ENCODE measurements at places on chromosomes 2 and 18.

DNA sequence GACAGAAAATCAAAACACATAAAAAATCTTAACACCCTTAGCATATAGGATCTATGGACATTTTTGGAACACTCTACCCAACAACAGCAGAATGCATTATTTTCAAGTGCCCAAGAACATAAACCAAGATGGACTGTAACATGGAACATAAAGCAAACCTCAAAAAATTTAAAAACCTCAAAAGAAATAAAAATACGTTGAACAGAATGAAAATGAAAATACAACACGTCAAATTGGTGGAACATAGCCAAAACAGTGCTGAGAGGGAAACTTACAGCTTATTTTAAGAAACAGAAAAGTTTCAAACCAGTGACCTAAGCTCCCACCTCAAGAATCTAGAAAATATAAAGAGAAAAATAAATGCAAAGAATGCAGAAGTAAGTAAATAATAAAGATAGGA lies 58.3 kb upstream of the BCL2L11 start:
- no peaks in the 10 kb centered on the region for H3K4me1 ChIP-seq
- no peak for DNase-seq
- peaks cover 3% of the 10 kb centered on the region for H3K36me3 ChIP-seq

- DNase-seq = no peak
- no peak overlapping the region for H3K27ac ChIP-seq
- no peaks in the 10 kb centered on the region for H3K27me3 ChIP-seq
- H3K4me3 ChIP-seq = no peak overlapping the region
- H3K36me3 ChIP-seq = no peaks in the 10 kb centered on the region
These were observed 160.8 kb downstream of the TGIF1 start for GRCh38 chr18:3610813-3611212.

DNA sequence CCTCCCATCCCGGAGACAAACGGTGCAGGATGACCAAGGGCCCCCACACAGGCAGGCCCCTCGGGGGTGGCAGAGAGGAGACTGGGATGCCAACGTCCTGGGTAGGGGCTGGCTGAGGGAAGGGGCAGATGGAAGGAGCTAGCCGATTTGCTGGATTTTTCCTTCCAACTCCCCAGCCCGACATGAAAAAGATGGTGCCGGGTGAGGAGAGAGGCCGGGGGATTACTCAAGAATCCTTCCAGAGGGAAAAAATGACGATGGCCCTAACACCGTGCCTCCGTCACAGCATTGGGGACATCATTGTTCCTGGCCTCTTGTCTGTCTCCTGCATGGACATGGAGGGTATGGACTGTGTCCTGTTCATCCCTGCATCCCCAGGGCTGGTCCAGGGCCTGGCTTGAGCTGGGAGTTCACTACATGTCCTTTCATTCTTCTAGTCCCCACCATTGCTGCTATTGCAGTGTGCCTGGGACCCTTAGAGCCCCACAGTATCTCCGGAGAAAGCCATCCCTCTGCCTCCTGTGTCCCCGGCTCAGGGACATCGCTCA lies 217.7 kb downstream of the TNS1 start:
- H3K27ac ChIP-seq = no peak overlapping the region
- H3K27me3 ChIP-seq = no peaks in the 10 kb centered on the region
- H3K4me3 ChIP-seq = no peak overlapping the region
- peaks cover under 1% of the 10 kb centered on the region for H3K4me1 ChIP-seq

DNA sequence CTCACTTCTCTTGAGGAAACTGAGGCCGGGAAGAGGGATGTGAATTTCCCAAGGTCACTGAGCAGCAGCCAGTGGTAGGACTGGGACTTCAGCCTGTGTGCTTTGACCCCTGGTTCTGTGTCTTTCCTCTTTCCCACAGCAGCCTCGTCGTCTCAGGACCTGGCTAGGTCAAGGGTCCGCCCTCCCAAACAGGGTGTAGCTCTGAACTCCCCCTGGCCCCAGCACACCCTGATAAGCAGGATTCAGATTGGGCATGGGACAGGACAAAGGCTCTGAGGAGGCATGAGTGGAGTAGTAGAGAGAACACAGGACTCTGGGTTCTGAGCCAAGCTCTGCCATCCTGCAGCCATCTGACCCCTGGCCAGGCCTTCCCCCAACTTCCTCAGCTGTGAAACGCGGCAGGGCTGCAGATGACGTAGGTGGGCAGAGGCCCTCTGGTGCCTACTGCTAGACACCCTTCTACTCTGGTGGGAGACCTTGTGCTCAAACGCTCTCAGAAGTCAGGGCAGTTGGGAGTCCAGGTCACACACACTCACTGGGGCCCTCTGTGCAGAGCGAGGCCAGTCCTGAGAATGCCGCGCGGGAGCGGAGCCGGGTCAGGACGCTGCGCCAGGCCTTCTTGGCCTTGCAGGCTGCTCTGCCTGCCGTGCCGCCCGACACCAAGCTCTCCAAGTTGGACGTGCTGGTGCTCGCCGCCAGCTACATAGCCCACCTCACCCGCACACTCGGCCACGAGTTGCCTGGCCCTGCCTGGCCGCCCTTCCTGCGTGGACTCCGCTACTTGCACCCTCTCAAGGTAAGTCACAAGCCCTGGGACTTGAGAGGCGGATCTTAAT lies 984 bp downstream of the TCF23 start:
- H3K27me3 ChIP-seq = no peaks in the 10 kb centered on the region
- H3K4me3 ChIP-seq = no peak overlapping the region
- DNase-seq = no peak
- no peaks in the 10 kb centered on the region for H3K36me3 ChIP-seq
- peak overlapping the region; percentile 47 for H3K27ac ChIP-seq

DNA sequence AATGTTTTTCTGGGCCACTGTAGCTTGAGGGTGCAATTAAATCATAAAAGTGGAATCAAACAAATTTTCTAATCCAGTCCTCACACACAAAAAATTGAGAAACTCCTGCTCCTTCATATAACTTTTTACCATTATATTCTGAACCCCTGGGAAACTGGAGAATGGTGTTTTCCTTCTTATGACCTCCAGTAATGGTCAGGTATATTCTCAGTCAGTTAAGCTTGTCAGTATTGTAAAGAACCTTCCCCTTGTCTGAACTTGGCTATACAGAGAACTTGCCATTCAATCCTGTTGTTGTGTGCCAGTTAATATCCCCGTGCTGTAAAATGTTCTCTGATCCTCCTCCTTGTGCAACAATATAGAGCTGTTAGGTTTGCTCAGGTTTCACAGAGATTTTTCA lies 39.5 kb downstream of the ZNF804A start:
- H3K27me3 ChIP-seq = no peaks in the 10 kb centered on the region
- H3K36me3 ChIP-seq = no peaks in the 10 kb centered on the region
- H3K4me1 ChIP-seq = no peaks in the 10 kb centered on the region
- no peak overlapping the region for H3K4me3 ChIP-seq
- H3K27ac ChIP-seq = no peak overlapping the region
- no peak for DNase-seq

DNA sequence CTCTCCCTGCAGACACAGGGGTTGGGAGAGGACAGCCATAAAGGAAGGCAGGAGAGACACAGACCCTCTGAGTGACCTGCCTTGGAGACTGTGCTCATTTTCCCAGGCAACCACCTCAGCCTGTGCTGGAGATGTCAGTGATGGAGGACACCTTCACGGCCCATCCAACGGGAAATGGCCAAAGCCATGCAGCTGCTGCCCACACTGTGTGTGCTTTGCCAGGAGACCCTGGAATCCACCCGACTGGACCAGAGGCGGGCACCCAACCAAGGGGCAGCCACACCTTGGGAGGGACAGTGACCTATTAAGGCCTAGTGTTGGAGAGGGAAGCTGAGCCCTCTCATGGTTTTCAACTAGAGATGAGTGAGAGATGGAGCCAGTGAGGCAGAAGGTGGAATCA lies 192.5 kb downstream of the SMAD2 start:
- no peaks in the 10 kb centered on the region for H3K27me3 ChIP-seq
- H3K36me3 ChIP-seq = no peaks in the 10 kb centered on the region
- DNase-seq = no peak
- no peak overlapping the region for H3K27ac ChIP-seq
- no peak overlapping the region for H3K4me3 ChIP-seq

DNA sequence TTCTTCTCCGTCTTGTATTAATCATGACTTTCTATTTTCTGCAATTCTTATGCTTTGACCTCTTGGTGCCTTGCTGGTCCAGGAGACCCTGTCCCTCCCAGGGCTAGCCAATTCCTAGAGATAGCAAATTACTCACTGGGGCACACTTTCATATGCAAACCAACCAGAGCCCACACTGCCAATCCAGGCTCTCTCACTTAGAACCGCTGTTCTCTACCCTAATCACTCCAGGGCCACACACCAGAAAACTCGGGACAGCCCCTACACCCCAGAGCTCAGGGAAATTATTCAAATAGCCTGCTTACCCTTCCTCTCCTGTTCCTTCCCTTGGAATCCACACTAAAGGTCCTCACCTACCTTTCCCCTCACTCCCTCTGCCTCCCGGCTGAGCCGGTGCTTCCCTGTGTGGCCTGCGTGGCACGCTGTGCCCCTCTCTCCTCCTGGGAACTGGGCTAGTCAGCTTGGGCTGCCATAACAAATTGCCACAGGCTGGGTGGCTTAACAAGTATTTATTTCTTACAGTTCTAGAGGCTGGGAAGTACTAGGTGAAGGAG lies 41.7 kb downstream of the VWA3B start:
- no peaks in the 10 kb centered on the region for H3K4me1 ChIP-seq
- H3K27ac ChIP-seq = no peak overlapping the region
- no peak overlapping the region for H3K4me3 ChIP-seq
- H3K36me3 ChIP-seq = no peaks in the 10 kb centered on the region

DNA sequence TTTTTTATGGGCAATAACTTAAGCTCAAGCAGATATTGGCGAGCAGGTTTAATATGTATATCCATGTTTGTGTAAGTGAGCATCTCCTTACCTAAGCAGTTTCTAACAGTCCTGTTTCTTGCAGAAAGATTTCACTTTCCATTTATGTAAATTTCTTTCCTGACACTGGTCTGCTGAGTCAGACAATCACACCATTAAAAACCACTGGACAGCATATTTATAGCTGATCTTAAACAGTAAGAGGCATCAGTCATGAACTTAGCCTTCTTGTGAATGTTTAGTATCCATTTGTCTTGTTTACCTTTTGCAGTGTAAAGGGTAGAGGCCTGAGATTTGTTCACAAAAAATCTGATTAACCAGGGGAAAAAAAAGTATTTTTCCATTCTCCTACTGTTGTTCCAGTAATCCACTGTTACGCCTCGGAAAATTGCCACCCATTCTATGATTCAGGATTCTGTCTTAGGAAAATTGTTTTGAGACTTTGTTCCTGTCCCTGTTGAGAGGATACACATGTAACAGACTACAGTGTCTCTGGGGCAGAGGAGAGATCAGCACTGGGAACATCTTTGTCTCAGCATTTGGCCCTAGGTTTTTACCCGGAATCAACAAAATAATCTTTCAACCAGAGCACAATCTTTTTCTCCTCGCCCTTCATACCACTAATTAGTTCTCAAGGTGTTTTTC lies 521.0 kb upstream of the NRP2 start:
- no peaks in the 10 kb centered on the region for H3K27me3 ChIP-seq
- H3K4me3 ChIP-seq = no peak overlapping the region
- no peak for DNase-seq

DNA sequence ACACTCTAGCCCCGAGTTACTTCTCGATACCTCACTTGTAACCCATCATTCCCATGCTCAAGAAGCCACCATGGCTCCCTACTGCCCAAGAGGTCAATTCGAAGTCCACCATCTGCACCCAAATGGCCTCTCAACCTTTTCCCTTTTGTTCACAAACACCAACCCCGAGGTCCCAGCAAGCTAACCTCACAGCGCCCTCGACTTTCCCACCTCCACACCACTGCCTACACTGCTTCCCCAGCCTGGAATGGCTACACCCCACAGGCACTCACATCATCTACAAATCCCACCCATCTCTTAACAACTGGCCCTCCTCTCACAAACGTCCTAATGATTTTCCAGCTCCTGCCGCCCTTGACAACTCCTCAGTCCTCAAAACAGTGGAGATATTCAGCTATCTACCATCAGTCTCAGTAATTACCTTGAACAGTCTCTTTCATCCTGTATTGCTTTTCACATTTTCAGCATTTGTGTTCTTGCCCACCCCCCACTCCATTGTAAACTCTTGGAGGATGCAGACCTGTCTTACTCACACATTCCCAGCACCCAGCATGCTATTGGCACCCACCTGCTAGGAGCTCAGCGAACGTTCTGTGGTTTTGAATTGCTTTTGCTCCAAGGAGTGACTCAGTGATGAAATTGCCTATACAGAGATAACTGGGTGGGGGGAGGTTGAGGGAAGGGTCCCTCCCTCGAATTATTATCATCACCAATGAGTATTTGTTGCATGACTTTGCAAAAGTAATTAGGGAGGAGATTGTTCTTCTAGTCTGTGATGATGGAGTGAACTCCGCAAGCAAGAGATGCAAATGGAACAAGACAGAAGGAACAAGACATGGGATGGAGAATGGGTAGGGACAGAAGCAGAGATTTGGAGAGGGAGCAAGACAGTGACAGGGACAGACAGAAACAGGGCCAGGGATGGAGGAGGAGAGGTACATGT lies 106.8 kb downstream of the CYP26B1 start:
- DNase-seq = no peak
- no peaks in the 10 kb centered on the region for H3K27me3 ChIP-seq
- no peaks in the 10 kb centered on the region for H3K4me1 ChIP-seq
- H3K4me3 ChIP-seq = no peak overlapping the region
- H3K27ac ChIP-seq = no peak overlapping the region
- H3K36me3 ChIP-seq = no peaks in the 10 kb centered on the region

GRCh38 chr18:79380816-79381806 lies 14.6 kb upstream of the NFATC1 start:
- H3K4me3 ChIP-seq = no peak overlapping the region
- H3K27ac ChIP-seq = no peak overlapping the region
- H3K36me3 ChIP-seq = no peaks in the 10 kb centered on the region
- H3K4me1 ChIP-seq = no peaks in the 10 kb centered on the region
- DNase-seq = peak; percentile 79
- H3K27me3 ChIP-seq = no peaks in the 10 kb centered on the region

DNA sequence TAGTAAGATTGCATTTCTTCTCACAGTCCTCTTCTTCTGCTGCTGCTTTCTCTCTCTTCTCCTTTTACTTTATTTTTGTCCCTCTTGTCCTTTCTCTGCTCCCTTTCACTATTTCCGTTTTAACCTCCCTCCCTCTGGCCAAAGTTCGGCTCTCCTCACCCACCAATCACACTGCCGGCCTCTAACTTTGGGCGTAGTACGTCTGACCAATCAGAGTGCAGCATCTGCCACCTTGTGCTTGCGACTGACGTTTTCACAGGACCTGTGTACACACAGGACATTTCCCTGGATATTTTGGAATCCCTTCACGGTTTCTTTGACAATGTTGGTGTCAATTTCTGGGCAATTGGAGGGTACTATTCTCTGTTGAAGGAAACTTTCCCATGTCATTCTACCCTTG lies 22.6 kb upstream of the ICOS start:
- no peaks in the 10 kb centered on the region for H3K27me3 ChIP-seq
- DNase-seq = peak; percentile 50
- no peak overlapping the region for H3K4me3 ChIP-seq

GRCh38 chr2:159933727-159934049 lies 128.7 kb downstream of the PLA2R1 start:
- H3K36me3 ChIP-seq = no peaks in the 10 kb centered on the region
- no peak for DNase-seq
- H3K27ac ChIP-seq = no peak overlapping the region
- H3K27me3 ChIP-seq = no peaks in the 10 kb centered on the region
- peaks cover 7% of the 10 kb centered on the region for H3K4me1 ChIP-seq

- H3K4me3 ChIP-seq = peak overlapping the region; percentile 90
- DNase-seq = no peak
- H3K27ac ChIP-seq = peak overlapping the region; percentile 92
- peaks cover 19% of the 10 kb centered on the region for H3K4me1 ChIP-seq
These were observed 889 bp downstream of the ZC3H15 start for GRCh38 chr2:186486651-186487647.
